ENCODE measurements at places on chromosomes 1 and 21.

GRCh38 chr21:24716281-24716918 is 890.9 kb downstream of the MRPL39 start:
- DNase-seq, result no peak

GRCh38 chr1:155912056-155912536 is 947 bp upstream of the RIT1 start:
- no peak for DNase-seq

- no peak for DNase-seq
Observed at GRCh38 chr1:89918127-89918793, 76.7 kb upstream of the ZNF326 start.

DNA sequence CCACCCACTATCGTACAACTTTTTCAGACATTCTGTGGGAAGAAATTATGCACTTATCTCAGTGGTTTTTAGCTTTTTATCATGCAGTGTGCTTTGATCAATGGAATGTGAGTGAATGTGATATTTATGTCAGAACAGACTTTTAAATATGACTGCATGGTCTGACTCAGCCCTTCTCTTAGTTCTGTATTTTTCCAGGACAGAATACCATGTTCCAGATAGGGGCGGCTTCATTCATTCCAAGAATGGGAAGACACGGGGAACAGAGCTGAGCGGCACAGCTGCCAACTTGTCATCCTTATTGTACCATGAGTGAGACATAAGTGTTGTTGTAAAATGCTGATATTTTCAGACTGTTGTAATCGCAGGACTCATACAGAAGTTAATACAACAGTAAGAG is 214.6 kb upstream of the NCAM2 start:
- DNase-seq, result no peak

GRCh38 chr1:58773406-58773840 is 10.4 kb downstream of the JUN start:
- peak; percentile 84 for DNase-seq

GRCh38 chr1:31376375-31377134 is 3.7 kb upstream of the FABP3 start:
- peak; percentile 95 for DNase-seq

DNA sequence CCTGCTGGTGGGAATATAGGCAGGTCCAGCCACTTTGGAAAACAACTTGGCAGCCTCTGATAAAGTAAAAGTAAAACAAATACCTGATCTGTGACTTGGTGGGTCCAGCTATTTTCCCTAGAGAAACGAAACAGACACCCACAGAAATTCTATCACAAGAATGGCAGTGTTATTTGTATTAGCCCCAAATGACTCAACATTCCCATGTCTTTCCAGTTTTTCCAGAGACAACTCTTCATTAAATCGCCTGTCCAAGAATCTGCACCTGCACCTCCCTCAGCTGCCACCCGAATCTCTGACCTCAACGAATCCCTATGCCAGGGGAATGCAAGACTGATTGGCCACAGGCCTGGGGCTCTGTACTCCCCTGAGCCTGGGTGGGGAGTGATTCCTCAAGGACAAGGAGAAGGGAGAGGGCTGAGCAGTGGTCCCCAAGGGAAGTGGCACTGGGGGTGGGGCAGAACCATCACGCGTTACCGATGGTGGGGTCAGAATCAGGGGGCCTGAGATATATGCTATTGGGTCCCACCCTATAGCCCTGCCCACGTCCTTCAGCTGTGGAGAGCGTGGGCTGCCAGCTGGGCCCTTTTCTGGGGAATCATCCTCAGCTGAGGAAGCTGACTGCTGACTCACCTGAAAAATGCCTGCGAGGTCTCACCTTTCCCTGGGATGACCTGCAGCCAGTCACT is 553.0 kb downstream of the PTPRU start:
- DNase-seq, result no peak

DNA sequence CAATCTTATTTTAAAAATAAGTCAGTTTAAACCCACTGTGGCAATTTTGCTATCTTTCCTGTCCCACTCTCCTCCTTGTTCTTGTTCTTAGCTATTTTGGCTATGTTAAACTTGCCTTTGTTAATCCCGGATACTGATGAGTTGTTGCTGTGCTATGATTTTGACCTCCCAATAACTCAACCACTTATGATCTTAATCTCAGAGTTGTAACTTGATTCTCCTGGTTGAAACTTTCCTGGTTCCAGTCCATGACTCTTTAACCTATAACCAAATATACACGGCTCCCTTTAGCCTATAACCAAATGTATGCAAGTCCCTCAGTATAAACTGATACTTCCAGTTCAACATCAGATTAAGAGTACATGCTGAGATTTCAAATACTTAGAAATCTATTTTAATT is 15.6 kb upstream of the ACADM start:
- no peak for DNase-seq

DNA sequence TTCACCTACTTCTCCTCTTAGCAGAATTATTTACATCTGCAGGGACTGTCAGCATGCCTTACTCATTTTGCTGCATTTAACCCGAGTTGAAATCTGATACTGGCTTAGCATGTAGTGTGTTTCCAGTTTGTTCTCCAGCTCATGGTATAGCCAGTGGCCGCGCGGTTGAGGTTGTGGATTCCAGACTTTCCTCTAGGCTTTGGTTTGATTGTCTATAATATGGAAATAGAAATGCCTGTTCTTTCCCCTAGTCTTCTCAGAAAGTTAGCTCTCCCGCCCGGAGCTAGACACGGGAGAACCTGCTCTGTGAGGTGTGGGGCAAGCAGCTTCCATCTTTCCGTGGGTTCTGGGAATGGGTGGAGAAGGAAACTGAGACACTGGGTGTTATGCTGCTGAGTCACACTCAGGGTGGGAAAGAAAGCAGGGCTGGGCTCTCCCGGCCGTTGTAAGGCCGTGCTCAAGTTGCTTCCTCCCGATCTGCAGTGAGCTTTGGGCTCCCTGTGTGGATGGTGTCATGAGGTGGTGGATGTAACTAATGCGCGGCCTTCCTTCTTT is 206.8 kb upstream of the TMEM51 start:
- peak; percentile 63 for DNase-seq

- no peak for DNase-seq
Observed at GRCh38 chr1:2268285-2269056, 40.4 kb downstream of the SKI start.

DNA sequence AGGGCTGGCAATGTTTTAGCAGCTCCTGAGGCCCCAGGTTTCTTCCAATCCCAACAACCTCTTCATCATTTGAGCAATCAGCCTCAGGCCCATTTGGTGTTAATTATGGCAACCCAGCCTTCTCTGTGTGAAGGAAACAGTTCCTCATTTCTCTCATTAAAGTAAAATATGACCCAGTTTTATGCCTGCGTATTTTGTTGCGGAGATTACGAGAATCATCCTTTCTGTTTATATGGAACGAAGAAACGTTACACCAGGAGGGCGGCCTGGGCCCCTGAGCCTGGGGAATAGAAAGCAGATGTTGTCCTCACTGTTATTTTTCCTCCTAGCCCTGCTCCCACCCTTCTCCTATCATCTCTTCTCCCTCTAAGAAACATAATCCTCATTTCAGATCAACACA is 332.2 kb upstream of the USP24 start:
- no peak for DNase-seq

- no peak for DNase-seq
Observed at GRCh38 chr1:53551428-53551995, 92.3 kb downstream of the DMRTB1 start.

- DNase-seq, result peak; percentile 50
Observed at GRCh38 chr1:30872033-30872947, 36.3 kb downstream of the SDC3 start.

DNA sequence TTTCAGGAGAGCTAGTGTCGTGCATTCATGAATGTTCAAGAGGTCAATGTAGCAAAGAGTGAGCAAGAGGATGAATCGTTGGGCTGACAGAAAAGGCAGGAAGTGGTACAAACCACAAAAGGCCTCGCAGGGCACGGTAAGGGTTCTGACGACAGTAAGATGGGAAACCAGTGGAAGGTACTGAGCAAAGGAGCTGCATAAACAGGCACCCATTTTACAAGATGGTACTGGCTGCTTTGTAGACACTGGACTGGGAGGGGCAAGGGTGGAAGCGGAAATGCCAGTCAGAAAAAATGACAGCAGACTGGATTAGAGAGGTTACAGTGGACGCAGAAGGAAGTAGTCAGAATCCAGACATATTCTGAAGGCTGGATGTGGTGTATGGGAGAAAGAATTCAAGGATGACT is 123.5 kb downstream of the PTPN14 start:
- DNase-seq, result peak; percentile 79

GRCh38 chr1:9234223-9235095 is at the start of gene H6PD:
H6PD (plus strand) TSS chr1:9234774; CDS start chr1:9244935, 10,161 bp downstream.
- DNase-seq, result peak; percentile 83

DNA sequence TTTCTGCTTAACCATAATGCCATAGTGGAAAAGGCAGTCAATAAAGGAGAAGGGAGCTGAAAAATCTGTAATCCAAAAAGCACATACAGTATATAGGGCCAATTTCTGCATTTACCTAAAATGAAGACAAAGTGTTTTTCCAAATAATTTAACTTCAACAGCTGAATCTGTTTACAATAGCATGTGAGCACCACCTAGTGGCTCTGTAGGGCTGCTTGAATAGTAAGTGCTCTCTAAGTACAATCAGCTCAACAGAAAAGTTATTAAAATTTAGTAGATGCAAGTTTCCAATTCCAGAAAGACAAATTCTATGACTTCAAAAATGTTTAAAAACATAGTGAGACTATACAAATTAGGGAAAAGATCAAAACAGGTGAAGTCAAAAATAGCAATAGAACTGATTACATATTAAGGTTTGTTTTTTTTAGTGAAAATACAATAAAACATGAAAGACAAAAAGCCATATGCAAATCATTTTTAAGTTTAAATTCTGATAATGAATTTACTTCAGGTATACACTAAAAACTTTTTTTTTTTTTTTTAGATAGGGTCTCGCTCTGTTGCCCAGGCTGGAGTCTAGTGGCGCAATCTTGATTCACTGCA is 220.0 kb downstream of the SETD4 start:
- DNase-seq, result peak; percentile 19

DNA sequence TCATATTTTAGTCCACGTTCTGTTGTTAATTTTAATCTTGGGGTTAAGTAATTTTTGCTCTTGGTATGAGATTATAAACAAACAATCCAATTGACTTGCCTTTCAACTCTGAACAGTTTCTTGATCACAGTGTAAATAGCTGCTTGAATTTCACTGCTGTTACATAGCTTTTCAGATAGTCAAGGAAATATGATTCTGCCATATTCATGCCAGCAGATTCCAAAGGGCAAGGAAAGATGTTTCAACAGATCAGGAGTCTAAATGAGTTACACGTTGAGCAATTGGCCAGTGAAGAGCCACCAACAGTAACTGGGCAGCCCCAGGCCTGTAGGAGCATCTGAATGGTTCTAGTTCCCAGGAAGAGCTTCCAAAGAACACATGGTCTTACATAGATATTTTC is 93.6 kb downstream of the LEPR start:
- DNase-seq, result no peak

GRCh38 chr1:183753464-183753891 is 51.4 kb upstream of the RGL1 start:
- no peak for DNase-seq

DNA sequence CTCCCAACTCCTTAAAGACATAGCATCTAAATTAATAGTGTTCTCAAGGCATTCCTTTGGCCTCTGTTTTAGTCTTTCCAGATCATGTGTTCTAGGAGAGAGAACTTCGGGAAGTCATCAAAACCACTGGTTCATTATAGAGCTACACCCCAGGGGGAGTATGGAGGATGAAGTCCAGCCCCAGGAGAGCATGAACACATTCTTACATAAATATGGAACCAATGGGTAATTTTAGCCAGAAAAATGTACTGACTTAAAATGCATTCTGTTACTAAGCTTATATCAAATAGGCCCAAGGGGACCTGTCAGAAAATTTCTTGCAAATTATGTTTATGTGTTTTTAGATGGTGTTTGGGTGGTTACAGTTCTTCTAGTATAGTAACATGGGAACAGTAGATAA is 165.2 kb downstream of the NTMT2 start:
- DNase-seq, result no peak

GRCh38 chr1:240803151-240803550 is 191.2 kb upstream of the GREM2 start:
- peak; percentile 47 for DNase-seq

- DNase-seq, result no peak
Observed at GRCh38 chr1:116306102-116306501, 66.9 kb upstream of the ATP1A1 start.

GRCh38 chr1:29647581-29647980 is 411.3 kb downstream of the PTPRU start:
- no peak for DNase-seq

GRCh38 chr1:155591770-155592169 is 18.2 kb upstream of the MSTO1 start:
- DNase-seq, result no peak

DNA sequence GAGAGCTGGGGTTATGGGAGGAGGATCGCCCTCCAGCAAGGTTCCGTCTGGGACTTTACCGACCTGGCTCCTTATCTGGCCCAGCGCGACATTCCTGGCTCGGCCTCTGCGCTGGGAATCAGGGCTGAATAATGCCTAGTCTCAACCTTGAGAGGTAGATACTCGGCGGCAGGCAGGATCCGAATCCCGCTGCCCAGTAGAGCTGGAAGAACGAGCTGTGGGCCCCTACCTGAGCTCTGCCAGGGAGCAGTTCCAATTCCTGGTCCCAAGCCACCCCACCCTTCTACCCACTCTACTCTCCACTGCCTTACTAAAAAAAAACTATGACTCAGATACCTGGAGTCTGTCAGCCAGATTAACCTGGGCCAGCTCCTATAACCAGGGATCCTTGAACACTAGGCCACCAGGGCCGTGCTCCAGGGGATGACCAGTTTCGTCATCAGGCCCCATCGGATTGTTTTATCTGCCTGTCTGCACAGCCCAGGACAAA is 53.6 kb downstream of the RHBG start:
- no peak for DNase-seq

DNA sequence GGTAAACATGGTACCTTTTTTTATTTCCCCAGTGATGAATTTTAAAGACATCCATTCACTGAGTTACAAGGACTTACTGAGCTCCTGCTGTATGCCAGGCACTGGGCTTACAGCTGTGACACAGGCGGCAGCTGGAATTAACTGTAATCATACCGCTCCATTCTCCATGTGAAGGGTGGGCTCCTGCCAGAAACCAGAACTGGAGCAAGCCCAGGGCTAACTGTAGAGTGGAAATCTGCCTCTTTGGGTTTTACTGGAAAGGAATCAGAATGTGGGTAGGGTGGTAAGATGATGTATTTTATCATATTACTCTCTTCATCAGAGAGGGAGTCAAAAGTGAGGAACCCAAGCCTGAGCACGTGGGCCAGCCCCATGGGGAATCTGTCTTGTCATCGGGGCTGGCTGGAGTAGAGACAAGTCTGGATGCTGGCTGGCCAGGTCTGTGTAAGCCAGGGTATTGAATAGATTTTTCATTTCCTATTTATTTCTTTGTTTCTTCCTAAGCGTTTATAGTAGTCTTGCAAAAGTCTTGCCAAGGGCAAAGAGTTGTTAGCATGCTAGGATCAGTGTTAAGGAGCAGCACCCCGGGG is 21.5 kb downstream of the FGGY start:
- DNase-seq, result peak; percentile 48

GRCh38 chr1:118169016-118169415 is 16.0 kb downstream of the SPAG17 start:
- no peak for DNase-seq

DNA sequence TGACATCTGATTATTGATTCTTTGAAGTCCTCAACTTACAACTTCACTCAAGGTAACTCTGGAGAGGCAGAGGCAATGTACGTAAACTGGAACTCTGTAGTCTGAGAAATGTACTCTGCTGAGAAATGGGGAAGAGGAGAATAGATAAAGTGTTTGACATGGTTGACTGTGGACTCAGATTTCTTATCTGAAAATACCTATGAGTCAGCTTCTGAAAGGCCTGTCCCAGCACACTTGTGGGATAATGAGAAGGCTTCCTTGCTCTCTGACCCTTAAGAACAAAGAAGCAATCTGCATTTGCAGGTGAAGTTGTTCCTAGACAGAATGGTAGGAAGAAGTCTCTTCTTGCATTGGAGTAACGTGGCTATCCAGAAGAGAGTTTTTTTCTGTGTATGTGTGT is 1573.5 kb downstream of the BRINP3 start:
- no peak for DNase-seq

Data from MG63 (cell line).